ENCODE measurements at places on chromosomes 3 and 15. TPM values are rescaled to one million over a fixed set of nuclear protein-coding genes. Genes with fewer than 3 reads are reported as not detected.
A peak's percentile ranks its signal among the peaks of the same experiment; 100 is the strongest.

- no peak for DNase-seq
Measured at GRCh38 chr3:70094197-70094596, 94.7 kb downstream of the SAMMSON start.

GRCh38 chr15:51185213-51186159 lies 90.8 kb upstream of the TNFAIP8L3 start:
- no peak for DNase-seq

- no peak for DNase-seq
Measured at GRCh38 chr3:89372456-89372855, 265.0 kb downstream of the EPHA3 start.

DNA sequence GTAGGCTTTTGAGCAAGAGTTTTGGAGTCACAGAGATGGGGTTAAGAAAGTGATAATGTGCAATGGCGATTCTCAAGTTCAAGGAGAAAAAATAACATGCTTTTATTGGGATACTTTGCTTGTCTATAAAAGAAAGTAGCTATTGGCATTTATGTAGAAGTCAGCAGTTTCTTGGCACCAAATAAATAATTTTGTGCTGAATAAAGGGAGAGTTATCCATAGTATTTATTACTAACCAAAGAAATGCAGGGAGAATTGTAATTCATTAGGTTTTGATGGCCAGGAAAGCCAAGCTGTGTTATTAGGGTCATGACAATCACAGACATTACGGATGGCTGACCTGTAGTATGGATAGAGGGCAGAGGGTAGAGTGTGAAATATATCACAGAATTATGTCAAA lies 33.1 kb downstream of the BTD start:
- DNase-seq, result no peak

DNA sequence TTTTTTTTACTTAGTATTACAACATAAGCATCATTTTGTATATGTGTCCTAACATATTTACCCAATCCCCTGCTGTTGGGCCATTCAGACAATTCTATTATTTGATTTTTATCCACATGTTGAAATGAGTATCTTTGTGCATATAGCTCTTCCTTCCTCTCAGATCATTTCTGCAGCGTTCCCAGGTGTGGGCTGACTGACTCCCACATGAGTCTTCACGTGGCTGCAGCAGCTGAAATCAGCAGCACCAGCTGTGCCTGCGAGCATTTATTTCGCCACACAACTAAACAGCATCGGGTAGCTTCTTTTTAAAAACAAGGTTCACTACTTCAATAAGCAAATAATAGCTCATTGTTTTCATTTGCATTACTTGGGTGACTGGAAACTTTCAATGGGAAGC lies 44.5 kb upstream of the PDE8A start:
- DNase-seq, result no peak

GRCh38 chr15:70127770-70128413 lies 30.2 kb upstream of the TLE3 start:
- no peak for DNase-seq

DNA sequence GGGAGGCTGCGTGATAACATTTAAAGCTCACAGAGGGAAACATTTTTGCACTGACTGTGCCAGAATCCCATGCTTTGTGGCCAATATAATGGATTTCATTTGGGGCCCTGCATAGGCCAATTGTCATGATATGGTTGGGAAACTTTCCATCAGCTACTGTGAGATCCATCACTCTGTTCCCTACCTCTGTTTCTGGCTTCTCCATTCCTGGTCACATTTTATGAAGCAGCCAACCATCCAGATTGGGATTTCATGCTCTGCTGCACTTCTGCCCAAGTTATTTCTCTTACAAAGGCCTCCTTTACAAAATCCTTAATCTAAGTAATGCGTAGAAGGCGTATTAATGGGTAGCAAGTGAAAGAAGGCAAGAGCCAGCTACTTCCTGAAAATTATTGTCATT lies 221.1 kb downstream of the LRTM1 start:
- DNase-seq, result no peak

DNA sequence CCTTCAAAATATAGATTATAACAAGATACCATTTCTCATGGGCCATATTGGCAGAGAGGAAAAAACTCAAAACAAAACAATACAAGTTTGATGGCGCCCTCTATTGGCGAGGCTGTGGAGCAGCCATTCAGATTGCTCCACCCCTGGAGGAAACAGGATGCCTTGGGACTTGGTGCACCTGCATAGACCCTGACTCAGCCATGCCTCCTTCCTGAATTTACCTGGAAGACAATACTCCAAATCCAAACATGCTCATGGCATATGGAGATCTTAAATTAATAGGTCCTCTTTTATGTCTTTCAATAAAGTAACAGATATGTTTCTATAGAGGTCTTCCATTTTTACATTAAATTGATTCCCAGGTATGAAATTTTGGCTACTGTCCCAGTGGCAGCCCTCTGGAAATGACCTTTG lies 90.0 kb downstream of the APBA2 start:
- DNase-seq, result peak; percentile 61

GRCh38 chr15:36936613-36937012 lies 163.7 kb downstream of the MEIS2 start:
- no peak for DNase-seq

Gene FBLN2
- total RNA-seq, result 54.7 TPM

GRCh38 chr3:41792806-41793205 lies 169.1 kb downstream of the ULK4 start:
- no peak for DNase-seq

DNA sequence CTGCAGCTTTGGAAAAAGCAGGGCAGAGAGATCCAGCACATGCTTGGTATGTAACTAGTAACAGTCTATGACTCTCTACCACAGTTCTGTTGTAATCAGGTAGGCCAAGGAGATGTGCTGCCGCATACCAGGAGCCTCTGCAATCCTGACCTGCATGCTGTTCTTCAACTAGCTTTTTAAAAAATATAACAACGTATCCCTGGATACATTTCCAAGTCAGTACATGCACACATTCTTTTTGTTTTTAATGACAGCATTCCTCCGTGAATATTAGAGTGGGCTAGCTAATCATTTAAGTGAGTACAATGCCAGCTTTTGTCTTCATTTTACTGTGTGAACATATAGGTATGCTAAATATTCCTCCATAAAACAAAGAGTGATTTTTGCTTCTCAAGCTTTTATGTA lies 437.8 kb downstream of the RBMS3 start:
- DNase-seq, result no peak

- no peak for DNase-seq
Measured at GRCh38 chr3:32592696-32593353, 22.2 kb upstream of the DYNC1LI1 start.

Gene MAGI1
- 63.6 TPM for total RNA-seq

GRCh38 chr15:31326875-31327668 lies 437 bp downstream of the KLF13 start:
- DNase-seq, result peak; percentile 75

DNA sequence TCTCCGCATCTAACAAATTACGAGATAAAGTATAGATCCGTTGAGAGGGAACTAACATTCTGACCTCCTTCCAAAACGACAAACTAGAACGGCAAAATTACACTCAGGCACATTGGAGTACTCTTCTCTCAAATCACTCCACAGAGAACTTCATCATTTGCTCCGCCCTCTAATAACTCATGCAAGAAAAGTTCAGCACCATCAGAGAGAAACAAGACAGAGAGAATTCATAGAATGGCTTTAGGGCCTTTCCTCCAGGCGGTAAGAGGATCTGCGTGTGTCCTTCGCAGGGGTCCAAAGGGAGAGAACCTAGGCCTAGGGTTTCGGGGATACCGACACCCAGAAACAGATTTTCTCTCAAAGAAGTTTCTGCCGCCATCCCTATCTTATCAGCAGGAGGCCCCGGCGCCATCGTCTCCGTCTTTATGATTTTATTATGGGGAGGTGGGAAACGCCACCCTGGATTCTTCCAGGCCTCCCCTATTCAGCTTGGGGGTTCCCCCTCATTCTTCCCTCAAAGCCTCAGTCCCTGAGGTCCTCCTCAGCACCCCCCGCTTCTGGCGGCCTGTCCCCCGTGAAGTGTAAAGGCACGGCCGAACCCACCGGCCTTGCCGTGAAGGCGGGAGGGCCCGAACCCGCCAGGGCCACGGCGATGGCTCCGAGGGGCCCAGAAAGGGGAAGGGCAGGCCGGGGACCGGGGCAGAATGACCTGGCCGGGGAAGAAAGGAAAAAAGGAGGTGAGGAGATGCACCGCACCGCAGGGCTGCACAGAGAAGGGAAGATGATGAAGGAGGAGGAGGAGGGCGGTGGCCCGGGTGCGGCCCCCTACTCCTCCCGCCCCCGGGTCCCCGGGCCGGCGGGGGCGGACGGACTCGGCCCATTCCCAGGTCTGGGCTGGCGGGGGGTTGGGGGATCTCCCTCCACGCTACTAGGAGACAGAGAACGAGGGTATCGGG lies 768 bp downstream of the UBXN7 start:
- DNase-seq, result no peak

Gene PLXNA1
- total RNA-seq, result 13.2 TPM

- DNase-seq, result no peak
Measured at GRCh38 chr3:183332487-183332886, 79.4 kb downstream of the B3GNT5 start.

GRCh38 chr3:57770009-57770827 lies 14.1 kb downstream of the SLMAP start:
- no peak for DNase-seq

GRCh38 chr3:126433105-126433430 lies 38.4 kb downstream of the CFAP100 start:
- DNase-seq, result no peak

DNA sequence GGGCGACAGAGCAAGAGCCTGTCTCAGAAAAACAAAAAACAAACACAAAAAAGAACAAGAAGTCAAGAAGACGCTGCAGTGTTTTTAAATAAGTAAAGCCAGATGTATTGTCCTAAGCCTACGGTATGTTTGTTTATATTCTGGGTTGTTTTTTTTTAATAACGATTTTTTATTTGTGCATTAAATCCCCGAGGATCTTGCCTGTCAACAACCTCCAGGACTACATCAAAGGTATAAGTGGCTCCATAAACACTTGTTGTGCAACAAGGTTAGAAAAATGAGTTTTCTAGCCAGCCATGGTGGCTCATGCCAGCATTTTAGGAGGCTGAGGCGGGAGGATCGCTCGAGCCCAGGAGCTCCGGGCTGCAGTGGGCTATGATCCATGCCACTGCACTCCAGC lies 26.1 kb downstream of the ITGB5 start:
- DNase-seq, result no peak

GRCh38 chr15:41666353-41666920 lies 6.2 kb downstream of the MGA start:
- no peak for DNase-seq

Gene SYNPR
- total RNA-seq, result not detected

GRCh38 chr3:171439996-171440395 lies 20.2 kb downstream of the TNIK start:
- no peak for DNase-seq

Gene SATB1
- 50.8 TPM for total RNA-seq

Gene SOX14
- not detected for total RNA-seq

DNA sequence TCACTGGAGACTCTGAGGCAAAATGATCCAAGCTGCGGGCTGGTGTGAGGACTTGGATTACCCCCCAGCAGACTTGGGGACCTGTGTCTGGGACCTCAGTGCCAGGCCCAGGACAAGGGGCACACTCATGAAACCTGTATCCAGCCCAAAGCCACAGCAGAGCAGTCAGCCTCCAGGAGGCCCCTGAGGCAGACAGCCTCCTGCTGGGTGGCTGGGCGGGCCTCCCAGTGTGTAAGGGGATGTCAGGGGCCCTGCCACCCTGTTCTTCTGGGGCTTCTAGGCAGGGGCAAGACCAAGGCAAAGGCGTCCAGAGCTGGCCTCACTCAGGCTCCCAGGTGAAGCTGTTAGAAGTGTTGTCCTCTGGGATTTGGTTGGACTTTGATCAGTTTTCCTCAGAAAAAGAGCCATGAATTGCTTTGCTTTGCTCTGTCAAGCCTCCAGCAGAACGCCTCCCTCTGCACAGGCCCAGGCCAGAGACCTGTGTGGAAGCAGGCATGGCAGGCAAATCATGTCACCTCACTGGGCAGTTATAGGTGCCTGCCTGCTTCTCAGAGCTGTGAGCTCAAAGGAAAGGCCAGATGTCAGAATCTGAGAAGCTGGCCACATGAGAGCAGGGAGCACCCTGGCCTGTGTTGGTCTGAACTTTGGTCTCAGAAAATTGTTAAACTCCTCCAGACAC lies 77.4 kb downstream of the SMAD6 start:
- DNase-seq, result no peak

GRCh38 chr3:55364421-55364820 lies 122.7 kb downstream of the WNT5A start:
- no peak for DNase-seq

- DNase-seq, result no peak
Measured at GRCh38 chr3:198030125-198030524, 70.1 kb downstream of the LMLN start.

DNA sequence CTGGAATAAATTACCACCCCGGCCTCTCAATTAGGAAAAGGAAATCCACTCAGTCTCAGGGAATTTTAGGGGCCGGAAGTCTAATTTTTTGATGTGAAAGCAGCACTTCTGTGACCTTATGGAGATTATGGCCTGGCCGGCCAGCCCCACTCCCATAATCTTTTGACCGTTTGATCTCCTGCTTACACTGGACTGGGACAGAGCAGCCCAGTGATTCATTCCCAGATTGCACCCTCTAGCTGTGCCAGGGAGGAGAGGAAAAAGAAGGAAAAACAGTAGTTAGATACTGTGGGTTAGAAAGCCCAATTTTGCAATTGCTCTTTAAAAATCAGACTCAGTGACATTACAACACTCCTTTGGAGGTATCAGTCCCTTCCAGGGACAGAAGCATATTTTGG lies 32.4 kb downstream of the GJD2 start:
- no peak for DNase-seq

Gene GHRL
- total RNA-seq, result 4.2 TPM

- DNase-seq, result no peak
Measured at GRCh38 chr3:191361456-191361855, 31.1 kb upstream of the UTS2B start.

All from body of pancreas (tissue), 4 donors.